Activated CD8-positive, alpha-beta memory T cell treated with anti-CD3 and anti-CD28 coated beads, Interleukin-2, amount 50 U/mL, for 48 hours (primary cell): ENCODE measurements at places on chromosomes 11 and 22.

- no peak for DNase-seq
Observed at GRCh38 chr22:41742918-41743317, 43.6 kb downstream of the MEI1 start.

DNA sequence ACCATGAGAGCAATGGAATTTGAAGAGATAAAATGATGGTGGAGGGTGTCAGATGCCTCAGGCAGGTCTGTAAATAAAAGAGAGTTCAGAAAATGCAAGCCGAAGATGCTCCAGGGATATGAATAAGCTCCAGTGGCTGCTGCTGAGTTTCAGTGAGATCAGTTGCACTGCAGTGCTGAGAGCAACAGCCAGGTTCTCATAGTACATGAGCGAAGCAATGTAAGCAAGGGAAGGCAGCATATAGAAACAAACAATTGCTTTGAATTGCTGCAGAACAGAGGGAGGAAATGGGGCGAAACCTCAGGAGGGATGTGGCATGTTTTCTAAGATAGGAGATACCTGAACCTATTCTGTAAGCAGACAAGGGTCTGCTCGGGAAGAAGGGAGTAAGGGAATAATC lies 369.5 kb downstream of the AASDHPPT start:
- DNase-seq: no peak

DNA sequence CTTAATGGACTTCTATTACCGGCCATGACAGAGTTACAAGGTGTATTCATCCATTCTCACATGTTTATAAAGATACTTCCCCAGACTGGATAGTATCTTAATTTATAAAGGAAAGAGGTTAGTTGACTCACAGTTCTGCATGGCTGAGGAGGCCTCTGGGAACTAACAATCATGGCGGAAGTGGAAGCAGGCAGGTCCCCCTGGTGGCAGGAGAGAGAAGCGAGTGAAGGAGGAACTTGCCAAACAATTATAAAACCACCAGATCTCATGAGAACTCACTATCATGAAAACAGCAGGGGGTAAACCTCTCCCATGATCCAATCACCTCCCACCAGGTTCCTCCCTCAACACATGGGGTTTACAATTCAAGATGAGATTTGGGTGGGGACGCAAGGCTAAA lies 170.0 kb upstream of the PDGFD start:
- no peak for DNase-seq

DNA sequence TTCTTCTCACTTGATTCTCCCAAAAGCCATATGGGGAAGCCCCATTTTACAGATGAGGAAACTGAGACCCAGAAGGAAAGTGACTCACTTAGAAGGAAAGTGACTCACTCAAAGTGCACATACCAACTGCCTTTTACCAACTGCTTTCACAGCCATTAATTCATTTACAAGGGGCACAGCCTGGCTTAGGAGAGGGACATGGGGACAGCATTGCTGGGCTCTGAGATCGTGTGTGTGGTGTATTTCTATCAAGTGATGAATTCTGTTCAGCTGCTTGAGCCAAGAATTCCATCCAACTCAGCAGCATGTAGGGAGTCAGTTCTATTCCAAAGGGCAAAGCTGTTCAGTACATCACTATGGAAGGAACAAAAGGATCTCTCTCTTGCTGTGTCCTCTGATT lies 23.5 kb upstream of the PAK1 start:
- DNase-seq: no peak

- DNase-seq: no peak
Observed at GRCh38 chr11:130806746-130807145, 109.5 kb downstream of the SNX19 start.

DNA sequence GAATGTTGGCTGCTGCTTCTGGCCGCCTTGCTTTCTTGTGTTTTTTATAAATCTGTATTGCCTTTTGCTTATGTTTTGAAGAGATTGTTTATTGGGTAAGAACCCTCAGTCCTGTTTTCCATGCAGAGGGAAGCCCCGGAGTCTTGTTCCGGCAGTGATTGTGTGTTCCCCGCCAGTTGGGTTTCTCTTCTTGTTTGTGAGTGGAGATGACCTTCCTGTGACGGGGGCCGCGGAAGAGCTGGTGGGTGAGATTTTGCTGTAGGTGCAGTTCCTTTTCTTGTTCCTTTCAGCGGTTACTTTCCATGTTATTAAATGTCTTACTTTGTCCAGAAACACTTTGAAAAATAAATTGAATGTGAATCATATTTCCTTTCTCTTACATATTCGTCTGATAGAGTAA lies 8.3 kb downstream of the TBC1D22A start:
- no peak for DNase-seq

DNA sequence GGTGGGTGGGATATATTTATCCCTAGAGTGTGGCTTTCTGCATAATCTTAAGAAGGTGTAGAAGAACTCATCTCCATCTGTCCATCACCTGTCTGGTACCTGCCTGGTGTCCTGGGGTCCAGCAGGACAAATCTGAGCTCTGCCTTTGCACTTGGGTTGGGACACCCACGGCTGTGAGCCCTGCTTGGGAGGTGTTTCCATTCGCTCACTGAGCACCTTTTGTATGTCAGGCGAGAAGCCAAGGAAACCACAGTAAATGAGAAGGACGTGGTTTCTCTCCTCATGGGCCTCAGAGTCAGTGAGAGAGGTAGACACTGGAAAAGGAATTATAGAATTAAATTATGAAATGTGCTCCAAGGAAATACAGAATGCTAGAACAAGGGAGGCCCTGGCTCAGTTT lies 555.9 kb downstream of the MIAT start:
- DNase-seq: no peak

- no peak for DNase-seq
Observed at GRCh38 chr11:90204832-90205646, 17.8 kb downstream of the CHORDC1 start.

GRCh38 chr22:43777286-43777685 lies 34.8 kb downstream of the EFCAB6 start:
- no peak for DNase-seq
